ENCODE measurements at places on chromosomes 2 and 18.

DNA sequence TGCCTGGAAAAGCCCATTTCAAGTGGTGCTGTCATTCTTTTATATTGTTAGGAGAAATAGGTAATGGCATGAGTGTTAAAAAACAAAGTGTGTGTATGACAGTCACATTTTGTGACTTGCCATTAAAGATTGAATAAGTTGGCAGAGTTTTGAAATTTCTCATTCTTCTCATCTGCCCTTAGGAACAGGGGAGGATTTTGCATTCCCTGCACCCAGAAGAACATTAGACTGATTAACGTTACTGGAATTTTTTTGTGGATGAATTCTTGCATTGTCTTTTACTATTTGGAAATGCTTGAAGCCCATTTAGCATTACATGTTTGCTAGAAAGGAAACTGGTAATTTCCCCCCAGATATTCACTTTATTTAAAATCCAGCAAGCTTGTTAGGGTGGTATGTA lies 162.2 kb downstream of the BABAM2 start:
- DNase-seq, result no peak

DNA sequence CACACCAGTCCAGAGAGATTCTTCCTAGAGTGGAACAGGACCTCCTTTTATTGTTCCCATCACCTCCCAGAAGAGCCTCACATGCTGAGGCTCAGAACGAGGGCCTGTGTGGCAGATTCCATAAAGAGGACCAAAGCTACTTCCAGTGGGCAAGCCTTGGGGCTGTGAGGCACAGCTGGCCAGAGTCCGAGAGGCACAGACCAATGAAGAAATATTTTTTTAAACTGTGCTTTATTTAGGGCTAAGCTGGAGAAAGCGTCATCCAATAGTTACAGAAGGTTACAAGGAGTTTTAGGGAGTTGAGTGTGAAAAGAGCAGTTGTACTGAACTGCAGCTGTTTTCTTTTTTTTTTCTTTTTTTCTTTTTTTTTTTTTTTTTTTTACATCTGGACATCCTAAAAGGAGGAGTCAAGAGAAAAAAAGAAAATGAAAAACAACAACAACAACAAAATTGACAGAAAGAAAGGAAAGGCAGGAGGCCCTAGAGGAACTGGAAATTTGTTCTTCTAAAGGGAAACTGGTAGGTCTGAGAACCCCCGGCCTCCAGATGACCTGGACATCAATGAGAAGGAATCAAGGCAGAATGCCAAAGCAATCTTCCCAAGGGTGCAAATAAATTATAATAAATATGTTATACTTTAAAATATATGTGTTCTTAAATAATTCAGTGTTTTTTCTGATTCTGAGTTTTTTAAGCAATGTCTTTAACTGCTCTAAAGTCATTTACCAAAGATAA lies 322.6 kb downstream of the CELF4 start:
- no peak for DNase-seq

DNA sequence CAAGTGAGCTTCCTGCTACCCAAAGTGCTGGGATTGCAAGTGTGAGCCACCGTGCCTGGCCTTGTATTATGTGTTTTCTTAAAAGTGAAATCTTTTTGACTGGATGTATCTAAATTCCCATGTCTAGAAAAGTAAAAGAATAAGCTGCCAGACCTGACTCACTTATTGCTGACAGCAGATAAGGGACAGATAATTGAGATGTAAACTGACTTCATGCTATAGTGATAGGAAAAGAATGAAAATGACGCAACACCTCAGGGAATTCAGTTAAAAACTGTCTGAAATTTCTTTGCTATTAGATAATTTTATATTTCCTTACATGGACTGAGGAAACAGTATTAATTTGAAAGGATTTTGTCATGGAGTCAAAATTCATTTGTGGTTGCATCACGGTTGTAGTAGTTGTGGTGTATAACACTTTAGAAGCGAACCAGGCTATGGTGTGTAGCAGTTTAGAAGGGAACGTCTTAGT lies 19.4 kb downstream of the TTC27 start:
- DNase-seq, result no peak

DNA sequence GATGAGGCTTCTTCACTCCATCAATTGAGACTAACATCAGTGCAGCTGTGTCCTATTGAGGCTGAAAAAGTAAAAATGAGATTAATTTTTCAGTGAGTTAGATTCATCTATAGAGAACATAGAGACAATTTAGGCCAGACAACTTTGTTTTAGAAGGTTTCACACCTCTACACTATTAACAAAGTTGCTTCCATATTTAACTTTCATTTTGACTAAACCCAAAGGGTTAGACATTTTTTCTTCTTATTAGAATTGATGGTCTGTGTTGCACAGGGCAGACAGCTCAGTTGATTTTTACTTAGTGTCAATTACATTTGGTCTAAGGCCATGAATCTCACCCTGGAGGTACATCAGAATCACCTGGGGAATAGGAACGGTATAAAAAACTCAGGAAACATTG lies 130.2 kb upstream of the NXPH2 start:
- DNase-seq, result no peak

DNA sequence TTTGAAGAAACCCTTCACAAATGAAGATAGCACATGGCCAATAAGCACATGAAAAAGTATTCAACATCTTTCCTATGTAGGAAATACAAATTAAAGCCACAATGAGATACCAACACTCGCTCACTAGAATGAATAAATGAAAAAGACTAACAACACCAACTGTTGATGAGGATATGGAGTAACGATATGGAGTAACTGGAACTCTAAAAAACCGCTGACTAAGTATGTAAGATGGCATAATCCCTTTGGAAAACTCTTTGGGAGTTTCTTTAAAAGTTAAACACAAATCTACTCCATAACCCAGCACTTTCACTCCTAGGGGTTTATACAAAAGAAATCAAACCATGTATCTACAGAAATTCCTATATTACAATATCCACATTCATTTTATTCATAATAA lies 220.5 kb downstream of the AFF3 start:
- no peak for DNase-seq

DNA sequence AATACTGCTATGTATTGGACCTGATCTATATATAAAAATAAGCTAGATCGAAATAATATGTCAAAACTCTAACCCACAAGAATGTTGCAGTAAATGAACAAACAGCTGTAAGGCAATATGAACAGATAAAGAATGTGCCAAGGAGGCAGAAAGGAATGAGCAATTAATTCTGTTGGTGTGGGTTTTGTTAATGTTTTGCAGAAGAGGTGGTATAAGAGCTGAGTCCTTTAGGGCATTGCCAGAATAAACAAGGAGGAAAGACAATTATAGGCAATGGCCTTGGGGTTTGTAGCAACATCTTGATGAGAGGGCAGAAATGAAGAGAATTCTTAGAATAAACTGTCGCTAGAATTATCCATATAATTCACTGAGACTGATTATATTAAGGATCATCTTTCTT lies 240.9 kb upstream of the GULP1 start:
- no peak for DNase-seq
